ENCODE measurements at places on chromosomes 5 and 9. TPM values are rescaled to one million over a fixed set of nuclear protein-coding genes. Genes with fewer than 3 reads are reported as not detected.
A peak's percentile ranks its signal among the peaks of the same experiment; 100 is the strongest.

GRCh38 chr9:26880262-26880661, 12.3 kb downstream of the CAAP1 start:
- no peak for DNase-seq

GRCh38 chr5:17157294-17157693, 60.1 kb upstream of the BASP1 start:
- no peak for DNase-seq

DNA sequence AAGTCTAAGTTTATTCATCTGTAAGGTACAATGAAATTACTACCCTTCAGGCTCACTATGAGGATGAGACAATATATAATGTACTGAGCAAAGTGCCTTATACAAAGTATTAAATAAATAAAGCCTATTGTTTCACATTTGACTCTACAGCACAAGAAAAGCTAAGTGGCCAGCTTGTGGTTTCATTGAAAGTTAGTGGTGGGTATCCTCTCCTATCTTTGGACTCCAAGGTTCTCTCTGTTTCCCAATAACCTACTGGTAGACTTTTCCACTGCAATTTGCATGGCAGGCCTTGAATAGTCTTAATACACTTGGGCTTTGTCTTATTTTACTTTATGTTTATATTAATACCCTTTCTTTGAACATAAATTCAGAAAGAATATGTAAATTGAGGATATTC, 262.7 kb downstream of the DEPDC1B start:
- DNase-seq = no peak

DNA sequence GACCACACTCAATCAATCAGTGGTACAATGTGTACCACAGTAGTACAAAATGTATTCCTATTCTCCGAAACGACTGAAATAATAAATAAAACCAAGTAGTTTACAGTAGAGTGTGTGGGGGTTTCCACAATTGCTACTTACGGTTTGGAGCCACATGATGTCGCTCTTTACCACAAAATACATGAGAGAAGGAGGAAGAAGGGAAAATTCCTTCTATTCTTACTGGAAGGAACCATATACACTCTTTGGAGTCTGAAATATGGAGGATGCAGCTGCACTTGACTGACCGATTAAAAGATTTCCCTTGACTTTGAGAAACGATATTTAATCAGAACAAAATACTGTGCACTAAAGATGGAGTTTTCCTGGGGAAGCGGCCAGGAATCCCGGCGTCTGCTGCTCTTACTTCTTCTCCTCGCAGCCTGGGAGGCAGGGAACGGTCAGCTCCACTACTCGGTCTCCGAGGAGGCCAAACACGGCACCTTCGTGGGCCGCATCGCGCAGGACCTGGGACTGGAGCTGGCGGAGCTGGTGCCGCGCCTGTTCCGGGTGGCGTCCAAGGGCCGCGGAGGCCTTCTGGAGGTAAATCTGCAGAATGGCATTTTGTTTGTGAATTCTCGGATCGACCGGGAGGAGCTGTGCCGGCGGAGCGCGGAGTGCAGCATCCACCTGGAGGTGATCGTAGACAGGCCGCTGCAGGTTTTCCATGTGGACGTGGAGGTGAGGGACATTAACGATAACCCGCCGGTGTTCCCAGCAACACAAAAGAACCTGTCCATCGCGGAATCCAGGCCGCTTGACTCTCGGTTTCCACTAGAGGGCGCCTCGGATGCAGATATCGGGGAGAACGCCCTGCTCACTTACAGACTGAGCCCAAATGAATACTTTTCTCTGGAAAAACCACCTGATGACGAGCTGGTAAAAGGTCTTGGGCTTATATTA, at the start of gene PCDHA4:
TSS of gene PCDHA4 (plus strand) at position 235 of the 942 bp plus-strand sequence.
- DNase-seq = peak; percentile 32

DNA sequence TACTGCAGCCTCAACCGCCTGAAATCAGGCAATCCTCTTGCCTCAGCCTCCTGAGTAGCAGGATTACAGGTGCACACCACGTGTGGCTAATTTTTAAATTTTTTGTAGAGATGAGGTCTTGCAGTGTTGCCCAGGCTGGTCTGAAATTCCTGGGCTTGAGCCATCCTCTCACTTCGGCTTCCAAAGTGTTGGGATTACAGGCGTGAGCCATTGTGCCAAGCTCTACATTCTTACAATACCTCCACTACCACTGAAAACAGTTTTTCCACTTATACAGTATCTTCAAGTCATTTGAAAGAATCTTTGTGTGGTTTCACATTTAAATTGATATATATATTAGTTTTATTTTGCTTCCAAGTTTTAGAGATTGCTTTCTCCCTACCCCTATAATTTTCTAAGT, 42.6 kb downstream of the LARP1 start:
- no peak for DNase-seq

DNA sequence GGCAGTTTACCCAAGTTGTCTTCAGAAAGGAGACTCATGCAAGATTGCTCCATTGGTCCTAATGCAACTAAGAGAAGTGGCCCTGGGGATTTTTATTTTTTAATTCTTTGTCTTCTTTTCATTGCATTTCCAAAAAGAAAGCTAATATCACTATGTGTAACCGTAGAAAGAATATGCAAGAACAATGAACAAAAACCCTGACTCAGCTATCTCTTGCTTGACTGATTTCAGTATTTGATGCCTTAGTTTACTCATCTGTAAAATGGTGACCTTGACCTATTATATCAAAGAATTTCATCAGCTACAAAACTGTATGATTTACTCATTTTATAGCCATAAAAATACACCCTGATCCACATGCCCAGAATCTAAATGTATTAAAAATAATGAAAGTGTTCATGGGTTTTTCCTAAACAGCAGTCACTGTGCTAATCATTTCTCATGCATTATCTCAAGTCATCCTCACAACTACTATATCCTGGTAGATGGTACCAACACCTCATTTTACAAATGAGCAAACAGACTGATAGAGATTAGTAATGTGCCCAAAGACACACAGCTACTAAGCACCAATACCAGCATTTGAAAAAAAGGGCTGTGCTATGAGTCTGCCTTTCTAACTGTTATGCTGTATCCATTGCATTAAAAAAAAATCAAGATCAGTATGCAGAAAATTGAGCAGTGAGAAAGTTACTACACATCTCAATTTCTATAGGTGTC, 185.7 kb downstream of the MLLT3 start:
- no peak for DNase-seq

Gene GMCL2
- not detected for total RNA-seq

Gene GALNT12
- 7.9 TPM for total RNA-seq

Gene CD74
- total RNA-seq = 251 TPM
